ENCODE measurements at places on chromosomes 7 and 10. TPM values are rescaled to one million over a fixed set of nuclear protein-coding genes. Genes with fewer than 3 reads are reported as not detected.
A peak's percentile ranks its signal among the peaks of the same experiment; 100 is the strongest.

The EGR2 gene
- total RNA-seq = 0.64 TPM

The GATAD1 gene
- 26.2 TPM for total RNA-seq

The VAX1 gene
- not detected for total RNA-seq

The MMD2 gene
- total RNA-seq = not detected

The ZNF438 gene
- total RNA-seq = 3.4 TPM

The TMEM26 gene
- total RNA-seq = not detected

The GIMAP5 gene
- total RNA-seq = not detected

The AMPH gene
- total RNA-seq = under 0.01 TPM

The NRCAM gene
- total RNA-seq = 77.8 TPM

The DYNC1I1 gene
- total RNA-seq = 0.56 TPM

The MAT1A gene
- total RNA-seq = 1.3 TPM

- DNase-seq = no peak
Observed at GRCh38 chr10:108848046-108848445, 1075.3 kb downstream of the XPNPEP1 start.

DNA sequence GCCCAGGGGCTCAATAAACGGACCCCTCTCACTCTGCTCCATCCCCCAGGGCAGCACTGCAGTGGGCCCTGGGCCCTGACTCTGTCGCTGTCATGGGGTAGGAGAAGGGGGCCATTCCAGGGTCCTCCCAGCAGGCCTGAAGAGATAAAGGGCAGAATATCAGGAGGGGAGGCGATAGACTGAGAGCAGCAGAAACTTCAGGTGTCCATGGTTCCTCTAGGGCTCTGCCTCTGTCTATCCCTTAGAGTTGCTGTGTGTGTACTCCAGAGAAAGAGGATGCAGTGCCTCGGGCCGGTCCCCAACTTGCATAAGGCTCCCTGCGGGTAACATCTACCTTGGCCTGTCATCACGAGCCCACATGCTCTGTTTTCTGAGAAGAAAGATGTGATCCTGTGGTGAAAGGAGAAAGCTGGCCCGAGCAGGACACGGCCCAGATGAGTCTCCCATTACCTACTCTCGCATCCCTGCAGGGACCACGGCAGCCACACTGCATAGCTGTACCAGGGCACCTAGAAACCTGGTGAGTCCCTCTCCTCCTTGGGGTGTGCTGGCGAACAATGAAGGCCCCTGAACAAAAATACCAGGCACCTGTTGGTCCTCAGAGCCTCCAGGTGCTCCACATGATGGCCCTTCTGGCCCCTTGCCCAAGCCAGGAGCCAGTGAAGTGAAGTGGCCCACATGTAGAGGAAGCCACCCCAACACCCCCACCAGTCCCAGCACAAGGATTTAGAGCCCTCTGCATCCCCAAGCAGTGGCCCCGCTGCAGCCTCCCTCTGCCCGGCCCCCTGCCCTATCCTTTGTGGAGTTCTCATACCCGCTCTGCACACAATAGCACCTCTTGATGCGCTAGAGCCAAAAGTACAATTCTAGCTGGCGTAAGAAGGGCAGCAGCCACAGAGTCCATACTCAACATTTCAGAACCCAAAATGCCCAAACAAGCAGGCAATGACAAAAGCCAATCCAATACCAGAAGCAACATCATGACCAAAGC, 106.8 kb downstream of the ARHGAP22 start:
- no peak for DNase-seq

DNA sequence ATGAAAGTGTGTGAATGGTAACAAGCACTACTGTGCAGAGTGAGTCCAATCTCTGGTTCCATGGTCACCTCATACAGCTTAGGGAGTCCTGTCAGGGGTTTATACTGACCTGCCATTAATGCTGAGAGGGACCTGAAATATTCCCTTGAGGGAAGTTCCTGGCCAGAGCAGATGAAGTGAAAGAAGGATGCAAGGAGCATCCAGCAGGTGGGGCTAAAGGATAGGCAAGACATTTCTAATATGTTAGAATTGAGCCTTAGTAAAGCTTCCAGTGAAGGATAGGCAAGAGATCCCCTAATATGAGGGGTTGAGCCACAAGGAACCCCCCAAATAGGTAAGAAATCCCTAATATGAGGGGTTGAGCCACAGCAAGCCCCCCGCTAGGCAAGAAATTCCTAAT, 25.5 kb upstream of the FAM221A start:
- no peak for DNase-seq

- peak; percentile 48 for DNase-seq
Observed at GRCh38 chr7:149714910-149715471, 58.4 kb downstream of the ZNF467 start.

GRCh38 chr10:59960751-59961150, 54.4 kb upstream of the CCDC6 start:
- no peak for DNase-seq

DNA sequence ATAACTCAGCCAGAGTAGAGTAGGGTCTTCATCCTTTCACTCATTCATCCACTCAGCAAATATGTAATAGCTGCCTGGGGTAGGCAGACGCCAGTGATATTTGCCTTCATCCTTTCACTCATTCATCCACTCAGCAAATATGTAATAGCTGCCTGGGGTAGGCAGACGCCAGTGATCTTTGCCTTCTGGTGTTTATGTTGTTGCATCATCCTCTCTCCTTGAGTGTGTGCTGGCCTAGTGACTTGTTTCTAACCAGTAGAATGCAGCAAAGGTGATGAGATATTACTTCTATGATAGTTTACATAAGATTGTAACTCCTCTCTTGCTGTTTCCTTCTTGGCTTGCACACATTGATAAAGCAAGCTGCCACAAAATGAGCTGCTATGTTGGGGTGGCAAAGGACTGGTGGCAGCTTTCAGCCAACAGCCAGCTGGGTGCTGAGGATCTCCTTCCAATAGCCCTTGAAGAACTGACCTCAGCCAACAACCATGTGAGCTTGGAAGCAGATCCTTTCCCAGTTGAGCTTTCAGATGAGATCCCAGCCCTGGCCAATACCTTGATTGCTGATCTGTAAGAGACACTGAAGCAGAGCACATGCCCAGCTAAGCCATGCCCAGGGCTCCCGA, 23.2 kb upstream of the MTPN start:
- no peak for DNase-seq

DNA sequence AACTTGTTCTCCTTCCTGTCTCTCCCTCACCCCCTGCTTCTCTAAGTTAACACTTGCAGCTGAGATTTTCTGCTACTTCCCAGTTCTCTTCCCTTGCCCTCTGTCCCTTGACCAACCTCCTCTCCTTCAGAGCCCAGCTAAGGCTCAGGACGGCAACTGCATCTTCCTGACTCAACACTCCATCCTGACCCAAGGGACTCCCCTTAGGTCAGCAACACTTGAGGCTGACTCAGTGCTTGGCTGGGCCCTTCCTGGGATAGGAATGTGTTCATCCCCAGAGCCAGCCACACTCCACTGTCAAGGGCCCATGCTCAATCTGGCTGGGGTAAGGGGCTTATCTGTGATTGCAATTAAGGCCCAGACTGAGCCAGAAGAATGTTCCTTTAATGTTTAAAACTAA, 3.4 kb downstream of the CALHM2 start:
- peak; percentile 73 for DNase-seq

- DNase-seq = peak; percentile 25
Observed at GRCh38 chr10:49037187-49037586, 78.1 kb downstream of the VSTM4 start.

- DNase-seq = no peak
Observed at GRCh38 chr7:156772725-156773124, 120.3 kb downstream of the LMBR1 start.

GRCh38 chr10:60781661-60782060, 3.4 kb downstream of the CDK1 start:
- no peak for DNase-seq

GRCh38 chr7:149373089-149373488, 87.8 kb downstream of the ZNF777 start:
- DNase-seq = no peak

DNA sequence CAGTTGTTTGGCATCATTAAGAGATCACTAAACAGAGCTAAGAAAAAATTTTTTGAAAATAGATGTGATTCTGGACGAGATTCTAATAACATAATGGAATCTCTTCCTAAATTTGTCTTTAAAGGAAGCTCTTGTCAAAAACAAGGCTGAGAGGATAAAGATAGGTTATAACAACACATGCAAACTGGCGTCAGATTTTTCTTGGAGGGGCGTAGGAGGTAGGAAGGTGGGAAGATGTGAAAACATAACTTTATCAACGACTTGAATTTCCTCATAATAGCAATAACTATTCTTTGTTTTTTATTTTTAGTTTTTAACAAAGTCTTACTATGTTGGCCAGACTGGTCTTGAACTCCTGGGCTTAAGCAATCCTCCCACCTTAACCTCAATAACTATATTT, 31.8 kb upstream of the JCAD start:
- no peak for DNase-seq

GRCh38 chr10:128096486-128097199, 29.6 kb downstream of the MKI67 start:
- no peak for DNase-seq

GRCh38 chr7:88337572-88337971, 30.9 kb upstream of the STEAP4 start:
- DNase-seq = peak; percentile 83

DNA sequence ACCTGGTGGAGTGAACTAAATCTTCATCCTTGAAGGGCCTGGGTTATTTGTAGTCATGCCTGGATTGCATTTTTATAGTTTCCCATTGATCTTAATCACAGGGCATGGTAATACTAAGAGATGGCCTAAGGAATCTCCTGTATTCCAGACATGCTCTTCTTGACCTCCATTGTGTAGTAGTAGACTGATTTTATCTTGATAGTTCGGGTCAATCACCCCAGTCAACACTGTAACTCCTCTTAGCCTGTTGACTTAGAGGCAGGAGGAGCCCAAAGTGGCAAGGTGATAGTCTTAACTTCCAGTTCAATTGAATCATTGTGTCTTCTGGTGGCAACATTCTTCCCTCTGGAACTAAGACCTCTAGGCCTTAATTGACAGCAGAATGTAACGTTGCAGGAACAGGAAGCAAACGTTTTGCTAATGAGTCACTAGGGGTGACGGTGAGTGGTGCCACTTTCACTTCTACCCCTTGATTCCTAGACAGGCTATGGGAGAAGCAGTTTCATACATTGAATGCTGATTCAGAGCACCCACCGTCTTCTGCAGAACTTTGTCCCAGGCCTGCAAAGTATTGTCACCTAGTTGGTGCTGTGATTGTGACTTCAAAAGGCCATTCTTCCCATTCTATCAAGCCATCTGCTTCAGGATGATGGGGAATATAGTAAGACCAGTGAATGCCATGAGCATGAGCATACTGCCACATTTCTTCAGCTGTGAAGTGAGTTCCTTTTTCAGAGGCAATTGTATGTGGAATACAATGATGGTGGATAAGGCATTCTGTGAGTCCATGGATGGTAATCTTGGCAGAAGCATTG, 24.0 kb upstream of the PAPSS2 start:
- DNase-seq = peak; percentile 82

DNA sequence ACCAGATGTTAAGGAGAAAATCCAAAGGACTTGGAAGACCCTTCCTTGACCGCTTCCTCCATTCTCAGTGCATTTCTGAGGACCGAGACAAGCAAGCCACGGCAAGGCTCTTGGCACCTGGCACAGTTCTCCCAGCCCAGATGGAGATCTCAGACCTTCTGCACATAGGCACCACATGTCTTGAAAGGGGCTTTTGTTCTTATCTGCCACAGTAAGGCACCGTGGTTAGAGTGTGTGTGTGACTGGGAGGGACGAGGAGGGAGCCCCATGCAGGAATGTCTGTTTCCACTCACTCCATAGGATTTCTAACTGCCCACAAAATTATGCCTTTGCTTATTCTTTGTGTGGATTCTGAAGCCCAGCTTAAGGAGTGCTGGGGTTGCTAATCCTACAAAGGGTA, 10.3 kb upstream of the WDR86 start:
- no peak for DNase-seq

DNA sequence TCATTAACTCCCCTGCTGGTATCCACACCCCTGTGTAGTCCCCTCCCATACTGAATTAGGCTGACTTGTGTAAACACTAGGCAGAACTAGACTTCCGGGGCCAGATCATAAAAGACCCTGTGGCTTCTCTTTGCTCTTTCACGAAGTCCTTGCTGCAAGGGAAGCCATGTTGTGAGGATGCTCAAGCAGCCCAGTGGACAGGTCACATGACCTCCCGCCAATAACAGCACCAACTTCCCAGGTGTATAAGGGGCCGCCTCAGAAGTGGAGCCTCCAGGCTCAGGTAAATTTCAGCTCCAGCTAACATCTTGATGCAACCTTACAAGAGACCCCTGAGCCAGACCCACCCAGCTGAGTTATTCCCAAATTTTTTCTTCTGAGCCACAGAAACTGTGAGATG, 11.3 kb upstream of the FOXK1 start:
- DNase-seq = no peak

GRCh38 chr10:43265799-43266721, 805 bp downstream of the RASGEF1A start:
- DNase-seq = peak; percentile 26

- no peak for DNase-seq
Observed at GRCh38 chr7:100629117-100629716, 12.1 kb downstream of the TFR2 start.

DNA sequence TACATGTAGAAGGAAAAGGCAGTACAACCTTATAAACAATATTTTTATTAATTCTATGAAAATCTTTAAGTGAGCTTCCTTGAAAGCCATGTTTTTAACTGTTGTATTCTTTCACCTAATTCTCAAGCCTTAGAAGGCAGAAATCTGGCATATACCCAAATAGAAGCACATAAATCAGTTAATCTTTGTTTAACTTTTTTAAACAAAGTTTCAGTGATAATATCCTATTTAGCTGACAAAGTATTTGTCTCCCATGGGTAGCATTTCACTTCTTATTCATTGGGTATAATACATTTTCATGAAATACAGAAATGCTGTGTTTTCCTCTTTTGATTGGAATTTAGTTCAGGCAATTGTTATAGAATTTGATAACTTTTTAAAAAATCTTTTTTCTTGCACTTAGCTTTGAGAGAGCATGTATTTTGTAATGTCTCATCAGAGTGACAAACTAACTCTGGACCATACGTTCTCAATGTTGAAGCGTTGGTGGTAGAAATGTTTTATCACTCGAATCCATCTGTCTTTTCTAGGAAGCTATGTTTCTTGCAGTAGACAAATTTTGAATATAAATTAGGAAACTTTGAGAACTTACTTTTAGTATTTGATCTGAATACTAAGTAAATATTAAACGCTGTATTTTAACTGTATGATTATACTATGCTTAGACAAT, 78.1 kb downstream of the CREM start:
- no peak for DNase-seq

GRCh38 chr10:71366690-71367089, 30.0 kb upstream of the CDH23 start:
- peak; percentile 27 for DNase-seq

- DNase-seq = peak; percentile 48
Observed at GRCh38 chr7:129664029-129665012, 52.8 kb downstream of the NRF1 start.

DNA sequence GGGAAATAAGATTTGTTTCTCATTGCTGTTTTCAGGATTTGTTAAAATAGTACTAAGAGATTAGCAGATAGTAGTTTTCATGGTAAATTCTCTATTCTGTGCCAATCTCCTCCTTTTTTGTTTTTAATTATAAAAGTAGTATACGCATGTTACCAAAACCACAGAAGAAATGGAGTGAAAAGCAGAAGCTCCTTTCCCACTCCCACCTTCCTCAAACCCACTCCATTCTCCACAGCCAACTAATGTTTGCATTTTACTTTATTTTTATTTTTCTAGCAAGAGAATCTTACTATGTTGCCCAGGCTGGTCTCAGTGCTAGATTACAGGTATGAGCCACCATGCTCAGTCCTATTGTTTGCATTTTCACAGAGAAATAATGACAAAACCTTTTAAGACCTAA, 4.5 kb upstream of the LRMDA start:
- DNase-seq = no peak
